ENCODE measurements at places on chromosomes 7 and 10. TPM values are rescaled to one million over a fixed set of nuclear protein-coding genes. Genes with fewer than 3 reads are reported as not detected.

DNA sequence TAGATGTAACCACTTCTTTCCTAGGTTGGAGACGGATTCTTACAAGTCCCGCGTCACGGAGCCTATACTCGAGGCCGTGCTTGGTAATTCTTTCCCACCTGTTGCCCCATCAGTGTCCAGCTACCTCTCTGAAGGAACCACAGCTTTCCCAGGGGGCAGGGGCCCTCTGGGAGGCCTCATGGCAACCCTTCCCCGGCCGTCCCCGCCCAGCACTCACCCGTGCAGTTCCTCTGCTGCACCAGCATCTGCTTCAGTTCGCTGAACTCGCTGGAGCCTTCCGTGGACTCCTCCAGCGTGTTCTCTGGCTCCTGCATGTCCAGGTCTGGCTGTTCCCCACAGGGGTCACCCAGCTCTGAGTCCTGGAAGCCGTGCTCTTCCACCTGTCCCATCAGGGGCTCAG is 24.5 kb downstream of the ZNF777 start:
- no peaks in the 10 kb centered on the region for H3K27me3 ChIP-seq
- no peak for DNase-seq
- H3K4me1 ChIP-seq = peaks cover 5% of the 10 kb centered on the region
- H3K36me3 ChIP-seq = peaks cover 62% of the 10 kb centered on the region

GRCh38 chr7:26083113-26083512 is 68.9 kb upstream of the NFE2L3 start:
- peaks cover 3% of the 10 kb centered on the region for H3K27me3 ChIP-seq
- no peak overlapping the region for H3K4me3 ChIP-seq
- H3K27ac ChIP-seq = no peak overlapping the region
- H3K36me3 ChIP-seq = no peaks in the 10 kb centered on the region
- DNase-seq = no peak

DNA sequence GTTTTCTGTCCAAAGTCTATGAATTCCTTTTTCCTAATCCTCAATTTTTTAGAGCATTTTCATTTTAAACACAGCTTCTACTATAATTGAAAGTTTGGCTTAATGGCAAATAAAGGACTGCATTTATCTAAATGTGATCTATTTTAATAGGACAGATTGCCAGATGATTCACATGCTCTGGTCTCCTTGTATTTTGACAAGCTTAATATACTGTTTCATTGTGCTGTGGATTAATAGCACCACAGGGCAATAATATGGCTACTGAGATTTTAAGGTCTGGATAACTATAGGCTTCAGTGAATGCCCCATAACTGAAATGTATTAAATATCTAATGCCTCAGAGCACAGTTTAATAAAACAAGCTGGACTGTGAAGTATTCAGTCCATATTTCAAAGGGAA is 1362.8 kb downstream of the XPNPEP1 start:
- H3K4me3 ChIP-seq = no peak overlapping the region
- no peaks in the 10 kb centered on the region for H3K36me3 ChIP-seq
- no peak for DNase-seq
- no peaks in the 10 kb centered on the region for H3K27me3 ChIP-seq
- H3K27ac ChIP-seq = no peak overlapping the region

- H3K36me3 ChIP-seq = no peaks in the 10 kb centered on the region
- DNase-seq = no peak
These were observed 20.7 kb downstream of the FGFR2 start for GRCh38 chr10:121577568-121577967.

DNA sequence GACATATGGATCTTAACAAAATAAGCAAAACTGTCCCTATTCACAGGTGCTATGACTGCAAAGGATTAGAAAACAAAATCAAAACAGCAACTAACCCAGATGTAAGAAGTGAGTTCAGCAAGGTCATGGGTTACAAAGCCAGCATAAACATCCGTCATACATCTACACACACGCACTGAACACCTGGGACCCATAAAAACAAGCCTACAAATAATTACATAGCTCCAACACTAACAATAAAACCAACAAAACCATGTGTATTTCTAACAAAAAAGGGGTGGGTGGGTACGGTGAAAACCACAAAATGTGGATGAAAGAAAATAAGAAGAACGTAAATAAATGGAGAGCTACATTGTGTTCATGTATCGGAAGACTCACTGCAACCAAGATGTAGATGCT is 256.8 kb downstream of the ELFN1 start:
- H3K4me3 ChIP-seq = peak overlapping the region; percentile 69
- no peak for DNase-seq

The GRM3 gene
- not detected for total RNA-seq

DNA sequence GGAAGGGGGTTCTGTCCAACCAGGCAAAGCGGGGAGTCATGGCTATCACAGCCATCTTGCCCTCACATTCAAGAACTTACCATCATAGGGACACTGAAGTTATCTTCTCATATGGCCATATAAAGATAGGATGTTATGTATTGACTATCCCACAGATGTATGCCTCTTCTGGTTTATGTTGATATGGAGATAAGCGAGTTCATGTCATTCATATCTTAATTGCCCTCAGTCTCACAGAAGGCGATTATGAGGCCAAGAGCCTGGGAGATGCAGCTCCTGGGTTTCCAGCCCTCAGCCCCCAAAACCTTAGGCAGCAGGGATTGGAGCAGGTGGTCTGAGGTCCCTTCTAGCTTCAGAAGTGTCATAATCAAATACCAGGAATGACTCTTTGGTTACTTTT is 8.5 kb upstream of the ANKRD61 start:
- no peak overlapping the region for H3K27ac ChIP-seq
- peaks cover 24% of the 10 kb centered on the region for H3K4me1 ChIP-seq
- H3K27me3 ChIP-seq = no peaks in the 10 kb centered on the region
- peaks cover 79% of the 10 kb centered on the region for H3K36me3 ChIP-seq

DNA sequence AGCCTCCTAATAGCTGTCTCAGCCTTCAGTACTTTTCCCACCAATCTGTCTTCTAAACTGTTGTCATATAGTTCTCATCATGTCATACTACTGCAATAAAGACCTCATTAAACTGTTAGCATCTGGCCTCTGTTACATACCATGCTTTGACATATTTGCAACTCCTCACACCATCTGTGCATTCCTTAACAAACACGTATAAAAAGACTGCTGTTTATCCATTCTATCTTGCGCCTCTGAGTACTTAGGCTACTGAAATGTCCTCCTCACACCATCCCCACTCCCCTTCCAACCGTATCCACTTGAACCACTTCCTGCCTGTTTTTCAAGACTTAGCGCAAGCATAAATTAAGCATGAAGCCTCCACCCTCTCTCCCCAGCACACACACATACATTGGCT is 41.6 kb downstream of the SLC16A9 start:
- no peaks in the 10 kb centered on the region for H3K4me1 ChIP-seq
- DNase-seq = no peak
- H3K36me3 ChIP-seq = no peaks in the 10 kb centered on the region
- no peak overlapping the region for H3K27ac ChIP-seq
- peaks cover 9% of the 10 kb centered on the region for H3K27me3 ChIP-seq
- H3K4me3 ChIP-seq = no peak overlapping the region

DNA sequence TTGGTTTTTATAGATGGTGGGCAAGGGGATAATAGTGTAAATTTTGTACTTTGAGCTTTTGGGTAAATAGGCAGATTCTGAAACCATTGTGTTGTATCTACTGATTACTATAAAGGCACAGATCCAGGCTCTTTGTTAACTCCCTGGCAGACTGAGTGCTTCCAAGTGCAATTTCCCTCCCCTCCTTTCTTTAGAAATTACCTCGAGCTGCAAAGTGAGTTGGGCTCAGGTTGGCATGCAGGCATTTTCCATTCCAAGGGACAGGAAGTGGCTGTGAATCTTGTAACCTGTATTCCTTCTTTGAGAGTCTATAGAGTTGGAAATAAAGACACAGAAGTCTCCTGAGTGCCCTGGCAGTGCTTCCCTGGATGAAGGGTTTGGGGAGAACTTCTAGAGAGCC is 494.2 kb upstream of the GALNT17 start:
- DNase-seq = no peak
- no peak overlapping the region for H3K27ac ChIP-seq
- H3K4me3 ChIP-seq = no peak overlapping the region
- no peaks in the 10 kb centered on the region for H3K27me3 ChIP-seq
- H3K4me1 ChIP-seq = peaks cover 4% of the 10 kb centered on the region
- no peaks in the 10 kb centered on the region for H3K36me3 ChIP-seq

The CYREN gene
- 51.1 TPM for total RNA-seq

DNA sequence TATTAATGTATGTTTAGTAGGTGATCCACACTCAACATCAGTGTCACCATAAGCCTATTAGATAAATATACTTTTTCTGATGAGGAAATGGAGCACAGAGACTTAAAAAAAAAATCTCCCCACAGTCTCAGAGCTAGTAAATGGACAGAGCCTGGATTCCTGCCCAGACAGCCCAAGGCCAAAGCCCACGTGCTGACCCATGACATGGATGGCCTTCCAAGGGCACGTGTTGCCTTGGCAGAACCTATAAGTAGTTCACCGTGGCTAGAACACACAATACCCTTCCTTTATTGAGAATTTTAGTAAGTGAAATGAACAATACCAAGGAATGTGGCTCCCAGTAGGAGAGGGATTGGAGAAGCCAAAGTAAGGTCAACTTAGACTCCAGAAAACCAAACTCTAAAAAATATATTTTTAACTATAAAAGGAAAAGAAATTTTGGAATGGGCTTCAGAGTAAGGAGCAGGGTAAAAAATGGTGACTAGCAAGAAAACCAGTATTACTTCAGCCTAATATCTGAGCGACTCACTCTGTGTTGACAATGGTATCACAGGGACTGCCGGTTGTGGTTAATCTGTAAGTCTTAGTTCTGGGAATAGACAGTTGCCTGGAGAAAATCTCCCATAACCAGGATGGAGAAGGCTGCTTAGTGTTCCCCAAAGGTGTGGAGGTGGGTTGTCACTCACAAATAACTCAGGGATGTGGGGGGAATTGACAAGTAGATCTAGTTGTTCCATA is 223.0 kb downstream of the SORCS1 start:
- H3K4me3 ChIP-seq = no peak overlapping the region
- no peak overlapping the region for H3K27ac ChIP-seq
- H3K36me3 ChIP-seq = no peaks in the 10 kb centered on the region
- H3K27me3 ChIP-seq = no peaks in the 10 kb centered on the region

The PSMC2 gene
- total RNA-seq = 68.8 TPM

DNA sequence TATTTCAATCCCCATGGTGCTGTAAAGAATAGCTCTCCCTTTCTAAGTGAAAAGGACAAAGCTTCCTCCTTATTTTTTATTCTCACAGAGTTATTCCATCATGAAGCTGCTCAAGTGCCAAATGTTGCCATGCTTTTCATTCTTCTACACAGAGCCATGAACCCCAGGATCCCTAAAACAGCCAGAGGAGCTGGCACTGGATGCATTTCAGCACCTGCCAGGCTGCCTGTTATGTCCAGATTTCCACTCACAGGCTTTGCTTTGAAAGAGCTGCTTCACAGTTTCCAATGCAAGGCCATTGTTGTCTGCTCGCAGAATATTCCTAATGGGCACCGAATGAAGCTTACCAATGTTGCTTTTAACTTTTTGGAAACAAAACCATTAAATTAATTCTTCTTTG is 256.2 kb upstream of the NPSR1 start:
- H3K27ac ChIP-seq = no peak overlapping the region
- no peaks in the 10 kb centered on the region for H3K27me3 ChIP-seq
- H3K4me1 ChIP-seq = no peaks in the 10 kb centered on the region

GRCh38 chr10:123993534-123994416 is 99.6 kb downstream of the CHST15 start:
- peaks cover 58% of the 10 kb centered on the region for H3K27me3 ChIP-seq
- no peak overlapping the region for H3K27ac ChIP-seq
- no peak for DNase-seq
- H3K36me3 ChIP-seq = no peaks in the 10 kb centered on the region

GRCh38 chr10:71635251-71635866 is 84.2 kb downstream of the C10orf105 start:
- peaks cover 6% of the 10 kb centered on the region for H3K4me1 ChIP-seq
- no peak overlapping the region for H3K4me3 ChIP-seq
- no peaks in the 10 kb centered on the region for H3K36me3 ChIP-seq
- peaks cover 10% of the 10 kb centered on the region for H3K27me3 ChIP-seq
- no peak overlapping the region for H3K27ac ChIP-seq

DNA sequence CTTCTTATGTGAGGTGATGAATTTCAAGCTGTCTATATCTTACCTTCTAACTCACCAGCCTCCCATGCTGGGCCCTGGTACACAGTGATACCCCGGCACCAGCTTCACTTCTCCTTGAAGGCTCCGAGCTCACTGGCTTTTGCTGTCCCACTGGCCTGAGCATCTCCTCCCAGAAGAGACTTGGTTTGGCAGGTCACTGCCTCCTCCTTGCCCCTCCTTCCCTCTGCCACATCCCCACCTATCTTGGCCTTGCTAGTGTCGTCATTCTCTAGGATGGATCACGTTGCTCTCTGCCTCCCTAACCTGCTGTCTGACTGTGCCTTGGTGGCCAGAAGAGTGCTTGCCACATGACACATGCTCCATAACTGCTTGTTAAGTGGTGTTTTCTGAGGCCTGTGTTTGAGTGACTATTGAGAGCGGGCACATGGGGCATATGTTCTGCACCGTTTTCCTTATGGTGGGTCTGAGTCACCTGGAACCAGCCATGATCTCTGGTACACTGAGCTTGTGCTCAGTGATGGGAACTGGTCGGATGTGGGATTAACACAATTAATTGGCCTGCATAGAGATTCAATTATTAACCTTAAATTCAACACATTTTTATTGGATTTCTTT is 86.5 kb downstream of the TMEM178B start:
- no peak overlapping the region for H3K27ac ChIP-seq
- peaks cover 7% of the 10 kb centered on the region for H3K27me3 ChIP-seq
- peaks cover 2% of the 10 kb centered on the region for H3K4me1 ChIP-seq
- no peak overlapping the region for H3K4me3 ChIP-seq
- DNase-seq = no peak
- H3K36me3 ChIP-seq = no peaks in the 10 kb centered on the region

DNA sequence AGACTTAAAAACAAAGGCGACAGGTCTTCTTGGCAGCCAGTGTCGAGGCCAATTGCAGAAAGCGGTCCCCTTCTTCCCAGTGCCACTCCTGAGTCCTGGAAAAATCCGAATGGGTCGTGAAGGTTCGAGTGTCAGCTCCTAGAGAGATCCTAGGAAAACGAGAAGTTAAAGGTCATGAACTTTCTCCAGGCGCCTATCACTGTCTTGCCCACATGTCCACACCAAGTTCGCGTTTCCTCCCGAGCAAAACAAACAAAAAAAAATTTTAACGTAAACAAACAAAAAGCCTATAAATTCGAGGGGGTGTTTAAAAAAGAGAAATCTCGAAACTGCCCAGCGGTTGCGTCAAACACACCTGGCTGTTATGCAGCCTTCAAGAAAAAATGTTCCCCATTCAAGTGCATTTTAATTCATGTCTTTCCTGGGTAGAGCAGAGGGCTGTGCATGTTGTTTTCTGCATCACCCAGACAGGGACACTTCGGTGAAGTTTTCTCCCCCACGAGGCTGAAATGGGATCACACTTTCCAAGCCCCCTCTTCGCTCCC is 1.5 kb downstream of the ARHGAP21 start:
- H3K4me1 ChIP-seq = peaks cover 22% of the 10 kb centered on the region
- no peak for DNase-seq
- H3K27ac ChIP-seq = peak overlapping the region; percentile 97
- no peaks in the 10 kb centered on the region for H3K36me3 ChIP-seq
- peak overlapping the region; percentile 90 for H3K4me3 ChIP-seq
- H3K27me3 ChIP-seq = no peaks in the 10 kb centered on the region

GRCh38 chr7:158289231-158289630 is 298.4 kb downstream of the PTPRN2 start:
- no peaks in the 10 kb centered on the region for H3K4me1 ChIP-seq
- no peaks in the 10 kb centered on the region for H3K36me3 ChIP-seq
- H3K27ac ChIP-seq = no peak overlapping the region
- no peak overlapping the region for H3K4me3 ChIP-seq

- peak overlapping the region; percentile 38 for H3K27ac ChIP-seq
- no peaks in the 10 kb centered on the region for H3K36me3 ChIP-seq
- no peaks in the 10 kb centered on the region for H3K27me3 ChIP-seq
- peaks cover 19% of the 10 kb centered on the region for H3K4me1 ChIP-seq
- no peak overlapping the region for H3K4me3 ChIP-seq
These were observed 63.0 kb downstream of the RGS10 start for GRCh38 chr10:119479532-119479931.

The SFRP5 gene
- total RNA-seq = 14.4 TPM

The CASTOR2 gene
- 9.3 TPM for total RNA-seq
